ENCODE measurements at places on chromosomes 5 and 9. TPM values are rescaled to one million over a fixed set of nuclear protein-coding genes. Genes with fewer than 3 reads are reported as not detected.

GRCh38 chr5:133396814-133397213, 215.5 kb downstream of the FSTL4 start:
- DNase-seq, result peak; percentile 65

DNA sequence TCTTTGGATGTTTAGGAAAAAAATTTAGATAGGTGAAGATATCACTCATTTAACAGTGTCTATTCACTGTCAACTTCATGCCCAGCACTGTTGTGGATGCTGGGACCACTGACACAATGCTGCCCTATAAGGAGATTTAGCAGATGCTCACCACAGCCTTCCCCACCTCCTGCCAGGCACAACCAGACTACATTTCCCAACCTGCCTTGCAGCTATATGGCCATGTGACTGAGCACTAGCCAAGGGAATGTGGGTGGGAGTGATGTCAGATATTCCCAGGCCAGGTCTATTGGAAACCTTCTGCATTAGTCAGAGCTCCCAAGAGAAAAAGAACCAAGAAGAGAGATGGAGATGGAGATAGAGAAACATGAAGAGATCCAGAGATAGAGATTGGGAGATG, 302.6 kb upstream of the TAS2R1 start:
- no peak for DNase-seq

- DNase-seq, result no peak
Measured at GRCh38 chr9:136545692-136545964, 220 bp downstream of the NOTCH1 start.

- no peak for DNase-seq
Measured at GRCh38 chr9:83199240-83199639, 136.3 kb upstream of the RASEF start.

DNA sequence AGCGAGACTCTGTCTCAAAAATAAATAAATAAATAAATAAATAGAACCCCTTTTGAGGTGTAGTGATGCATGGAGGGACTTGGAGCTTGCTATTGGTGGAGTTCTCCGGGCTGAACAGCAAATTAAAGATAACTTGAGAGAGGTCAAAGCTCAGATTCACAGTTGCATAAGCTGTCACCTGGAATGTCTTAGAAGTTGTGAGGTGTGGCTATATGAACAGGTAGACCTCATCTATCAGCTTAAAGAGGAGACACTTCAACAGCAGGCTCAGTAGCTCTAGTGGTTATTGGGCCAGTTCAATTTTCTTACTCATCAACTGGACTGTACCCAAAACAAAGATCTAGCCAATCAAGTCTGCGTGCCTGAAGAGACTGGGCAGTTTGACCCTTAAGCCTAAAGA, 11.7 kb upstream of the STING1 start:
- no peak for DNase-seq

The SLC1A3 gene
- polyA plus RNA-seq, result 1.5 TPM

The ADRA1B gene
- 1.3 TPM for polyA plus RNA-seq

The INVS gene
- polyA plus RNA-seq, result 3.7 TPM

The ARHGEF37 gene
- 1.00 TPM for polyA plus RNA-seq

The KCNMB1 gene
- 0.74 TPM for polyA plus RNA-seq

The LTC4S gene
- 3.1 TPM for polyA plus RNA-seq

The ENTREP1 gene
- 0.99 TPM for polyA plus RNA-seq
